ENCODE measurements at places on chromosomes 7 and 10.

DNA sequence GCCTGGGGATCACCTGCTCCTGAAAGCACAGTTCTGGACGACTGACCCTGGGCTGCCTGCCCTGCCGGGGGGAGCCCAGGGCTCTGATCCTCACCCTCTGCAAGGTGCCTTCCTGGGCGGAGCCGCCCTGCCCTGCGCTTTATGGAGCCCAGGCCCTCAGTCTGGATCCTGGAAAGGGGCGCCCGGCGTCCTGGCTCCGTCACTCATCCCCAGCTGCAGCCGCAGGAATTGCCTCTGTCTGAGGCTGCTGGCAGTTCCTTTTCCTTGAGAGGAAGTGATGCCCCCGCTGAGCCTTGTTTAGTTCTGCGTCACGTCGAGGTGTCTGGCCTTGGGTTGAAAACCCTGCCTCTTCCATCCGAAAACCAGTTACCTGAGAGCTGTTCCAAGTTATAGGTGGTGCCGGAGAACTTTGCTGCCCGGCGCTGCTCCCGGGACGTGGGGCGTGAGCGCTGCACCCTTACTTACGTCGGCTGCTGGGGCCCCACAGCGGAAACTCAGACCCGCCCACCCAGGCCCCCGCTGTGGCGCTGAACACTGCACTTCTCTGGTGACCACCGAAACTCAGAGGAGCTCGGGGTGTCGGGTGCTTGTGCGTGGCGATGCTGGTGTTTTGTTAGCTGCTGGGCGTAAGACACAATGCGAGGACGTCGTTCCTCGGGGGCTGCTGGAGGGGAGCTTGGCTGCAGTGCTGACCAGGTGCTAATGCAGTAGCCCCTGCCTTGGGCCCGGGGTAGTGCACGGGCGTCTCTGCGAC, 5.4 kb downstream of the MAFK start:
- no peak for DNase-seq

DNA sequence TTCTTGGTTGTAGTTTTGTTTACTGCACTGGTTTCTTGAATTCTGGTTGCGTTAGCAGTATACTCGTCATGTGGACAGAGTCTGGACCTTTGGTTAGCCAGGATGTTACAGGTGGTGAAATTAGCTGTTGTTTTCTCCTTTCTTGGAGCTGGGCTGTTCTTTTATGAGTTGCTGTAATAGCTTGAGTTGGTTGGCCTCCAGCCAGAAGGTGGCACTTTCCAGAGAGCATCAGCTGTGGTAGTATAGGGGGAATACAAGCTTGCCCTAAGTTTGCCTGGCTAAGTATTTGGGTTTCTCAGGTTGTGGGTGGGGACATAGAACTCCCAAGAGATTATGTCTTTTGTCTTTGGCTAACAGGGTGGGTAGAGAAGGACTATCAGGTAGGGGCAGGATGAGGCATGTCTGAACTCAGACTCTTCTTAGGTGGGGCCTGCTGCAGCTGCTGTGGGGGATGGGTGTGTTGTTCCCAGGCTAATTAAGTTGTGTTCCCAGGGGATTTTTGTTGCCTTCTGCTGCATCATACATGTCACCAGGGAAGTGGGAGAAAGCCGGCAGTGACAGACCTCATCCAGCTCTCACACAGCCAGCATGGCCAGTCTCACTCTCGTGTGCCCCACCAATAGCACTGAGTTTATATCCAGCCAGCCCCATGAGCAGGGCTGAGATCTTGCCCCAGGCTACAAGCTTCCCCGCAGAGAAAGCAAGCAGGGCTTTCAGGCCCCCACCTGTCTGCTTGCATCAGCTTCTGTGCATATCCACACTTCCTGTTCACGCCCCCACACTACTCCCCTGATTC, 246.7 kb upstream of the TPK1 start:
- DNase-seq, result peak; percentile 88

- DNase-seq, result no peak
Measured at GRCh38 chr10:3972460-3973301, 187.7 kb upstream of the KLF6 start.

DNA sequence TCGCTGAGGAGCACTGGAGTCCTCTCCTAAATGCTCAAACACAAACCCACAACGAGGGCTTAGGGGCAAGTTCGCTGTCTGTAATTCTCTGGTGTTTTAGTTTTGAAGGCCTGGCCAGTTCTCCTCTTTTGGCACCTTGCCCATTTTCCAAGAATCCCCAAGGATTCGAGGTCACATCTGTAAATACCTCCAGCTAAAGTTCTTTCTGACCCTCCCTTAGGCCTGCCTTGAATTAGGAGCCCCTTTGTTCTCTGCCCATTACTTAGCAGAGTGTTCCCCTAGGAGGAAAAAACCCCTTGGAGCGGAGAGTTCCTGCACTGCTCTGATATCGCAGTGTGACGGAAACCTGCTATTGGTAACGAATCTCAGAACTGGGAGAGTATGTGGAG, 743 bp upstream of the PYROXD2 start:
- no peak for DNase-seq

DNA sequence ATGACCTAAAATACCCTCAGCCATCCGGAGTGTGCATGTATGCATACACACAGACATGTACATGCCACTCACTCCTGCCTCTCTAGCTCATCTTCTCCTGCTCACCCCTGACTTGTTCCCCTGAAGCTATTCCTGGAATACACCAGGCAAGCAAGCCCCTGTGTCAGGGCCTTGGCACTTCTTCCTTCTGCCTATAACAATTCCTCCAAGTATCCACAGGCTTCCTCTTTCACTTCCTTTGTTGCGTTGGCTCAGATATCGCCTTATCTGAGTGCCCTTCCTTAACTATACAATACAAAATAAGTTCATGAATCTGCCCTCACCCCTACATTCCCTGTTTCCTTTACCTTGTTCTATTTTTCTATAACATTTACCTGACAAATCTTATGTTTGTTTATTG, 88.8 kb downstream of the NOD1 start:
- no peak for DNase-seq
